ENCODE measurements at places on chromosomes 1 and 21.
A peak's percentile ranks its signal among the peaks of the same experiment; 100 is the strongest.

GRCh38 chr1:222420633-222421032 lies 127.3 kb downstream of the HHIPL2 start:
- no peak for DNase-seq

GRCh38 chr1:205577874-205578658 lies 53.7 kb downstream of the ELK4 start:
- DNase-seq: no peak

DNA sequence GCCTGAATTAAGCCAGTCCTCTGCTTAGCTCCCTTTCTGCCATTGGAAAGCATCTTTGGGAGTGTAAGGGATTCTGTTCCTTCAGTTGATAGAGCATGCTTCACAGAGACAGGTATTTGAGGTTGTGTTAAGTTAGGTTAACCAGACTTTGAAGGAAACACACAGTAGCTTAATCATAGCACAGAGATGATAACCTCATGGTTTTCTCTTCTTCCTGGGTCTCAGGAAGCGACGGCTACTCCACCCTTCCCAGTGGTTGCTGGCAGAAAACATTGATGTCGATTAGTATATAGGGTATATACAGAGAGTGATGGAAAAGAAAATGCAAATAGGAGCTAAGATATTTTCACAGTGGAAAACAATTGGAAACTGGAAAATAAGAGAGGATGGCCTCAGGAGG lies 42.0 kb downstream of the S1PR1 start:
- DNase-seq: no peak

GRCh38 chr1:41727749-41728115 lies 191.0 kb downstream of the HIVEP3 start:
- no peak for DNase-seq

GRCh38 chr1:38730511-38731397 lies 128.8 kb downstream of the RRAGC start:
- DNase-seq: no peak

DNA sequence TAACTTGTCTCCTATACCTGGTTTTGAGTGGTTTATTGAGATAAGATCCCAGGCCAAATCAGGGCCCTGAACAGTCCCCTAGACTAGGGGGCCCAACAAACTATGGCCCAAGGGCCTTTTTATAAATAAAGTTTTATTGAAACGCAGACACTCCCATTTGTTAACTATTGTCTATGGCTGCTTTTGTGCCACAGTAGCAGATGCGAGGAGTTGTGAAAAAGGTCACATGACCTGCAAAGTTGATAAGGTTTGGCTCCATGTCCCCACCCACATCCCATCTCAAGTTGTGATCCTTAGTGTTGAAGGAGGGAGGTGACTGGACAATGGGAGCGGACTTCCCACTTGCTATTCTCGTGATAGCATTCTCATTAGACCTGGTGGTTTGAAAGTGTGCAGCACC lies 29.5 kb upstream of the RAB4A start:
- DNase-seq: no peak

GRCh38 chr1:150121236-150121862 lies 28.4 kb upstream of the PLEKHO1 start:
- DNase-seq: peak; percentile 45

GRCh38 chr21:23690316-23690715 lies 1917.0 kb downstream of the MRPL39 start:
- peak; percentile 47 for DNase-seq

- DNase-seq: peak; percentile 92
Measured at GRCh38 chr1:64933296-64934070, 32.9 kb downstream of the JAK1 start.

GRCh38 chr1:28395181-28395580 lies 25.6 kb downstream of the PHACTR4 start:
- peak; percentile 56 for DNase-seq

DNA sequence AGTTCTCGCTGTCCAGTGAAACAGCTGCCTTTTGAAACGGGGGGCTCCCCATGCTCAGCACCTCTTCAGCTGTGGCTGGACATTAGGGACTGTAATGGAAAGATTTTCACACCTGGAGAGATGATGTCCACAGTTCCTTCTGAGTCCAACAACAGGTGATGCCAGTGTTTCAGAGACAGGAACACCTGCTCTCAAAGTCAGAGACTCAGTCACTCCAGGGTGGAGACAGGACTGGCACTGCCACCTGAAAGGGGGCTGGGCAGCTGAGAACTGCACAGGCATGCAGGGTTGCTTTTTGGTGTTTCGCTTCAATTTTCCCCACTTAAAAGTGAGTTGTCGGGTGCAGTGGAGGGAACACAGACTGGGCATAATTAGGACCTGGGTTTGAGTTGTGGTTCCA lies 124.8 kb downstream of the GALNT2 start:
- DNase-seq: no peak

DNA sequence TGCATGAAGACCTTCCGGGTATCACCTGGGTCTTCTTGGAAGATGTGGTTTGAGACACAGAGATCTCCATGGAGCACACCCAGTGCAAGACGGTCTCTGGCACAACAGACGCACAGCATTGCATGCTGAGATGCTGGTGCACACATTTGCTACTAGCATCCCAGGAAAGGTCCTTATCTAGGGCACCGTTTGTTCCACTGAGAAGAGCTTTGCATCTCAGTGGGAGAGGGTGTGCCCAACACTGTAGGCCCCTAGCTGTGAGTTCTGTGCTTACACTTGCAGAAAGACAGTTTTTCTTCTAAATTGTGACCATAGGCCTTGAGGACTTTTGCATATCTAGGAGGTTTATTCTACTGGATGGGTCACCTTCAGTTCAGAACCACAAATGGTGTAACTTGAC lies 554.1 kb downstream of the MATN1 start:
- DNase-seq: no peak

GRCh38 chr1:23062271-23062670 lies 43.0 kb downstream of the KDM1A start:
- DNase-seq: no peak

DNA sequence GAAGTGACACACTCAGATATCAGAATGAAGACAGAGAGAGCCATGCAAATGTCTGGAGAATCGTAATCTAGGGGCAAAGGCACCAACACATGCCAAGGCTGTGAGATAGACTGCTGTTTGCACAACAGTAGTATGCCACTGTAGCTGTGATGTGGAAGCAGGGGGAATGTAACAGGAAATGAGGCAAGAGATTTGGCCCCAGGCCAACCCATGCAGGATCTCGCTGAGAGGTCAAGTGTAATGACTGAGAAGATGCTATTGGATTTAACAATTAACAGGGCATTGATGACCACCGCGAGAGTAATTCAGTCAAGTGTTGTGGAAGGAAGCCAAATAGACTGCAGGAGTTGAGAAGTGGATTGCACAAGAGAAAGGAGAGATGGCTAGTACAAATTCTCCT lies 107.3 kb upstream of the ST6GALNAC5 start:
- DNase-seq: peak; percentile 35

- no peak for DNase-seq
Measured at GRCh38 chr21:39340687-39341086, 8.2 kb downstream of the HMGN1 start.

DNA sequence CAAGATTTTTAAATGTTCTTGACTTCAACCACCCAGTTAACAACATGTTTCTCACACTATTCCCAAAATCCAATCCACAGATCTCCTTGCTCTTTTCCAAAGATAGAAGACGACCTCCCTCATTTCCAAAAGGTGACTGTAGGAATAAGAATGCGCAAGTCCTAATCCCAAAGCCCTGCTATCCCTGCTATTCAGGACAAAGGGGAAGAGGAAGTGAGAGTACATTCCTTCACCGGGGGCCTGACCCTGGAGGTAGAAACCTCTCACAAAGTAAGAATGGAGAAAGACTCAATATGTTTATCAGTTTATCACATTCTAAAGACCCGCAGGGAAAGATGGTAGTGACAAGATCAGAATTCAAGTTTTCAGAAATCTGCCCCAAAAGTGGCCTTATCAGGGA lies 55.7 kb downstream of the PLEKHA6 start:
- DNase-seq: peak; percentile 45

GRCh38 chr1:117656202-117656641 lies 50.4 kb downstream of the TENT5C start:
- no peak for DNase-seq

GRCh38 chr1:171233183-171233582 lies 15.1 kb upstream of the FMO1 start:
- no peak for DNase-seq

DNA sequence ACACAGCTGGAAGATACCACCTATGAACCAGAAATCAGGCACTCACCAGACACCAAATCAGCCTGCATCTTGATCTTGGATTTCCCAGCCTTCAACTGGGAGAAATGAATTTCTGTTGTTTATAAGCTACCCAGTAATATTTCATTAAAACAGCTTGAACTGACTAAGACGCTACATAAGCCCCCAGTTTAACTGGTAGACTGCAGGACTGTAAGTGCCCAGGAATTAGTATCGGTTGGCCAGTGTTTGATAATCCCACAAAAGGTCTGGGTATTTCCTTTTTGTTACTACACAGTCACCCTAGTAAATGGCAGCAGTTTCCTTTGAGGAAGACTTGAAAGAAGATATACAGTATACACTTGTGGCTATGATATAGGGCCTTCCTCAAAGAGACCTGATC lies 7.3 kb upstream of the SLC35D1 start:
- no peak for DNase-seq

GRCh38 chr1:164272156-164272555 lies 286.8 kb upstream of the PBX1 start:
- DNase-seq: no peak

- DNase-seq: peak; percentile 81
Measured at GRCh38 chr1:215114154-215114933, 31.8 kb downstream of the KCNK2 start.

DNA sequence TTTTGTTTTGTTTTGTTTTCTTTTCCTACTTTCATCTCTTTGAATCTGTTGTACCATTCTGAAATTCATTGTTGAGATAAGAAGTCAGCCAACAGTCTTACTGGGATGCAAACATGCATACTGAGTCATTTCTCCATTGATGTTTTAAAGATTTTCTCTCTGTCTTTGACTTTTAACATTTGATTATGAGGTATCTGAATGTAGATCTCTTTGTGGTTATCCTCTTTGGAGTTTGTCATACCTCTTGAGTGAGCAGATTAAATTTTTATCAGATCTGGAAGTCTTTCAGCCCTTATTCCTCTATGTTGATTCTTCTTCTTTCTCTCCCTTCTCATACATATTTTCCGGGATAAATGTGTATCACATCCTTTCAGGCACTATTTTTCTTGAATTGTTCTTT lies 406.9 kb upstream of the NCAM2 start:
- peak; percentile 61 for DNase-seq

GRCh38 chr1:114173680-114174079 lies 20.0 kb upstream of the SYT6 start:
- DNase-seq: no peak

GRCh38 chr1:108048301-108049177 lies 83.6 kb upstream of the VAV3 start:
- DNase-seq: no peak

- no peak for DNase-seq
Measured at GRCh38 chr1:90779573-90779972, 62.5 kb upstream of the BARHL2 start.

DNA sequence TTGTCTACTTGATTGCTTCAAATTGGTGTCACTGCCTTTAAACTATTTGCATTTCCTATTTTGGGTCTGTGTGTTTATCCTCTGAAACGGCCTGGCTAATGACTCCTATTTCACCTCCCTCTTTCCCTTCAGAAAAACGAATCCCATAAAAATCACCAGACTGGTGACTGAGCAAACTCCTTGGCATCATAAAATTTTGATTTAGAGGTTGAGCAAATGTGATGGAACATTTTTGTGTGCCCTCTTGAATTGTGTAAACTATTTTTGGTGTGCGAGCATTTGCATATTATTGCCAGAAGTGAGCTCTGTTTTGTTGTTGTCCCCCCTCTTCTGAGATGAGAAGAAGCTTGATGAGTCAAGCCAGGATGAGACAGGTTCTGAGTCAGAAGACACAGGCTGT lies 316.1 kb downstream of the AJAP1 start:
- no peak for DNase-seq

GRCh38 chr1:212489284-212489859 lies 56.7 kb downstream of the NENF start:
- no peak for DNase-seq

DNA sequence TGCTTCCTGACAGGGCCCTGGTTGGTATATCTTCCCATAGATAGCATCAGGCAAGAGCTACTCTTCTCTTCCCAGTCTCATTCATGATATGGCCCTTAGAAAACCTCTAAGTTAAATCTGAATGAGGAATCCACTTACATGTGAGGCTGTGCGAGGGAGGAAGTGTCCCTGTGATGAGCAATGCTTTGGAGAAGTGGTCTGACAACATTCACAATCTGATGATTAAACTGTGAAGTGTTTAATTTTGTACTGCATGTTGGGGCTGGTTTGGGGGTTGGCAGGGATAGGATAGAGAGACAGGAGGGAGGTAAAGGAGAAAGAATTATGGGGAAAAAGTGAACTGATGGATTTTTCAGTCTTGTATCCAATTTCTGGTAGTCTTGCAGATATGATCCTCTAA lies 421.2 kb upstream of the DAB1 start:
- DNase-seq: peak; percentile 73

DNA sequence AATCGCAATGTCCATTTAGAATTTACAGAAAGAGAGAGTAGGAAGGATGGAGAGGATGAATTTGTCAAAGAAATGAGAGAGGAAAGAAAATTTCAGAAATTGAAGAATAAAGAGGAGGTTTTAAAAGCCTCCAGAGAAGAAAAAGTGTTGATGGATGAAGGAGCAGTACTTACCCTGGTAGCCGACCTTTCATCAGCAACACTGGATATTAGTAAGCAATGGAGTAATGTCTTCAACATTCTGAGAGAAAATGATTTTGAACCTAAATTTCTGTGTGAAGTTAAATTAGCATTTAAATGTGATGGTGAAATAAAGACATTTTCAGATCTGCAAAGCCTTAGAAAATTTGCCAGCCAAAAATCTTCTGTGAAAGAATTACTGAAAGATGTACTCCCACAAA lies 12.5 kb downstream of the L1TD1 start:
- DNase-seq: no peak

GRCh38 chr1:183355797-183356196 lies 62.4 kb downstream of the NMNAT2 start:
- DNase-seq: no peak

- DNase-seq: no peak
Measured at GRCh38 chr1:60861961-60862567, 220.3 kb upstream of the NFIA start.

- no peak for DNase-seq
Measured at GRCh38 chr1:24935196-24935526, 5.1 kb upstream of the RUNX3 start.

GRCh38 chr1:53627031-53627430 lies 111.9 kb downstream of the GLIS1 start:
- DNase-seq: no peak
